ENCODE measurements at places on chromosomes 13 and 19. TPM values are rescaled to one million over a fixed set of nuclear protein-coding genes. Genes with fewer than 3 reads are reported as not detected.

PODNL1 gene
- total RNA-seq: 1.4 TPM

ICAM5 gene
- total RNA-seq: 1.2 TPM

PSG11 gene
- total RNA-seq: not detected

FUT1 gene
- 0.06 TPM for total RNA-seq

ERICH4 gene
- total RNA-seq: not detected

RAB3D gene
- total RNA-seq: 3.2 TPM

TMTC4 gene
- 12.6 TPM for total RNA-seq

ZNF724 gene
- 1.3 TPM for total RNA-seq

PEX11G gene
- 1.7 TPM for total RNA-seq

AZU1 gene
- total RNA-seq: not detected

RASGRP4 gene
- total RNA-seq: not detected

F2RL3 gene
- total RNA-seq: not detected

SF3A2 gene
- 57.3 TPM for total RNA-seq

ZNF528 gene
- not detected for total RNA-seq

TUBA3C gene
- total RNA-seq: not detected

ZNF563 gene
- total RNA-seq: not detected

ZNF492 gene
- total RNA-seq: not detected

ZNF208 gene
- total RNA-seq: not detected

AMH gene
- total RNA-seq: 16.0 TPM

NOVA2 gene
- 0.12 TPM for total RNA-seq

SHD gene
- not detected for total RNA-seq

ZNF570 gene
- 3.0 TPM for total RNA-seq

PNMA8B gene
- not detected for total RNA-seq

OLFM4 gene
- total RNA-seq: not detected

HIPK4 gene
- total RNA-seq: 0.26 TPM

C1QTNF9B gene
- total RNA-seq: not detected

ZNF470 gene
- 1.7 TPM for total RNA-seq

FFAR3 gene
- total RNA-seq: not detected

HNRNPL gene
- total RNA-seq: 403 TPM

CALR3 gene
- total RNA-seq: 0.07 TPM

LINGO3 gene
- not detected for total RNA-seq

ZNF177 gene
- total RNA-seq: 0.53 TPM

SPACA4 gene
- total RNA-seq: not detected

CGB2 gene
- total RNA-seq: 0.35 TPM

ZNF28 gene
- total RNA-seq: 0.90 TPM

MED16 gene
- 19.3 TPM for total RNA-seq

MAST1 gene
- 1.9 TPM for total RNA-seq

SYNGR4 gene
- total RNA-seq: 3.6 TPM

MYH14 gene
- total RNA-seq: 7.0 TPM

SLC6A16 gene
- total RNA-seq: 1.2 TPM

NMRK2 gene
- total RNA-seq: not detected
